ENCODE measurements at places on chromosomes 5 and 9.

- DNase-seq: no peak
These were observed 19.4 kb downstream of the ZNF618 start for GRCh38 chr9:113895526-113895925.

DNA sequence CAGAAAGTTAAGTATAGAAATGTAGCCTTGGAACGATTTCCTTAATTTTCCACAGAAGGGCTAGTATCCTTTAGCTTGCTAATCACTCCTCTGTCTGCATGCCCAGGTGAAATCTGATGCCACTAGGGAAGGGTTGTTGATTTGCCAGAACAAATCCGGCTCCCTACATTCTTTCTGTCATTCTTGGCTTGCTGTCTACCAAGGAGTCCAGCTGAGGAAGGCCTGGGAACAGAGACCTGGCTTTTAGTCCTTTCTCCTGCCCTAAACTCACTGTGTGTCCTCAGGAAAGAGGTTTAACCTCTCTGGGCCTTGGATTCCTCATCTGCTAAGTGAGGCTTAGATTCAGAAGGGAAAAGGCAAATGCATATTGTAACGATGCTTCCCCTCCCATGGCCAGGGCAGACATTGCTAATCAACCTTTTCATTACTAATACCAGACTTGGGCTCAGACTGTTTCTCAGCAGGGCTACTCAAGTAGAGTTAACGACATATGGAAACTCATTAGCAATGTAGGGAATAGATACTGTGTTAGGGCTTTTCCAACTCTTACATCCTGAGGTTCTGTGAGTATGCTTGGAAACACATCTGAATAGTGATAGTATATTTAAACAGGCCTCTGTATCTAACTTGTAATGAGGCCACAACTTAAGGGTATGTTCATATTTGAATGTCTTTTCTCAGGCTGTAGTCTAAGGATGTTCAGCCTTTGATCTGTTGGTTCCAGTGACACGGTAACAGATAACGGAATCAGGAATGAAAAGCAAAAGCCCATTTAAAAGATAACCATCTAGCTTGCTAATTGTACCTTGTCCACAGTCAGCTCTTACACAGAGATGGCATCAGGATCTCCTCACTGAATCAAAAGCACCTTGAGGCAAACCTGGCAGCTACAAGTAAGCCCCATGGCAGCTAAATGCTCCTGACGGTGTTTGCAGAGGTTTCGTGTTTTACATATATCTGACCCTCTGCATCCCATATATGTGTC lies 4.1 kb downstream of the GALNT10 start:
- DNase-seq: no peak

DNA sequence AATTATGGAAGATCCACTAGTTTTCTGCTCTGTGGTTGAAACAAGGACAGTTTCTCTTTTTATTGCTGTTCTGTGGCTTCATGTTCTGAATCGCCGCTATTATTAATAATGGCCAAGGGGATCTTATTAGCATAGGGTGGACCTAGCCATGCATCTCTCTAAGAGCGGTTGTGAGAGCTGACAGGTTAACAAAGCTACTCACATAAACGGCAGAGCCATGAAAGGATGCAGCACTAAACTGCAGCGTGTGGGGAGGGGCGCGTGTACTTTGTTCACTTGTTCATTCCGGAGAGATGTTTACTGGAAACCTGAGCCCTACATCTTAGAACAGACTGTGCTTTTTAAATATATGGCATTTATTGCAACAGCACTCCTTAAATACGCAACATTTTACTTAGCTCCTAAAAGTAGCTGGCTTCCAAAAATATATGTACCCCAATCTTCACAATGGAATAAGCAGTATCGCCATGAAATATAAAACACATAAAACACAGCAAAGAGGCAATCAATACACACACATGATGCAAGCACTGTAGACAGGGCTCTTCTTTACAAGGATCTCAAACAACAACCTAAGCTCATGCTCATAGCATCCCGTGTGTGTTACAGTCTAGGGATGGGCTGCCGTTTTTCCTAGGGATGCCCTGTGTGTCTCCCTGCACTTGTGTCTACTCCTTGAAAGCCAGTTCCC lies 424.6 kb downstream of the MED10 start:
- no peak for DNase-seq

DNA sequence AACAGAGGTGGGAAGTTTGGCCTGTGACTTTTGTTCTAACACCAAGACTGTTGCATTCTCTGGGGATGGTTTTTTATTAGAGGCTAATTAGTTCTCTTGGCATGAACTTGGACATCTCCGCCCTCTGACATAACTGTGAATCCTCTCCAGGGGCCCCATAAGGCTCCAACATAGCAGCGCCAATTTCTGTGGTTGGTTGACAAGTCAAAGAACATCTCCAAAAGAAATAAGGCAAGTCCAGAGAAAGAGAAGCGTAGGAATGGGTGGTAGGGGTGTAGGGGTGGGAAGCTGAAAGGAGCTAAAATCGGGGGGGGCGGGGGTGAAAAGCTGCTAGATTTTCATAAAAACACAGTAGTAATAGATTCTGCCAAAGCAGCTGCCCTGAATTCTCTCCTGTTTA lies 81.0 kb upstream of the DAB2 start:
- DNase-seq: no peak

GRCh38 chr5:131064669-131065371 lies 100.2 kb downstream of the HINT1 start:
- peak; percentile 6 for DNase-seq

DNA sequence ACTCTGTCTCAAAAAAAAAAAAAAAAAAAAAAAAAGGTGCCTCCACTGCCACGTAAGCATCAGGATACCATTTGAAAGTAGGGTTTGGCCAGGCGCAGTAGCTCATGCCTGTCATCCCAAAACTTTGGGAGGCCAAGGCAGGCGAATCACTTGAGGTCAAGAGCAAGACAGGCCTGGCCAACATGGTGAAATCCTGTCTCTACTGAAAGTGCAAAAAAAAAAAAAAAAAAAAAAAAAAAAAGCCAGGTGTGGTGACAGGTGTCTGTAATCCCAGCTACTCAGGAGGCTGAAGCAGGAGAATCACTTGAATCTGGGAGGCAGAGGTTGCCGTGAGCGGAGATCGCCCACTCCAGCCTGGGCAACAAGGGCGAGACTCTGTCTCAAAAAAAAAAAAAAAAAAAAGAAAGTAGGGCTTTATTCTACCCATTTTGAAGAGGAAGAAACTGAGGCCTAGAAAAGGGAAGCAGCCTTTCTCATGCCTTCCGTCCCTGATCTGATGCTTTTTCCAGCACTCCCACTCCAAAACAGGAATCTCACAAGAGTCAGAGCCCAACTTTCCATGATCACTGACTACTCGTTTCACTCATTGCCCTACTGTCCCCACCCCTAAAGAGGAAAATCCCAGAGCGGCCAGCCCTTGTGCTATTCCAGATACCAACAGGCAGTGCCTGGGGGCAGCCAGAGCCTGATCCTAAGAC lies 16.3 kb upstream of the CCIN start:
- DNase-seq: no peak

DNA sequence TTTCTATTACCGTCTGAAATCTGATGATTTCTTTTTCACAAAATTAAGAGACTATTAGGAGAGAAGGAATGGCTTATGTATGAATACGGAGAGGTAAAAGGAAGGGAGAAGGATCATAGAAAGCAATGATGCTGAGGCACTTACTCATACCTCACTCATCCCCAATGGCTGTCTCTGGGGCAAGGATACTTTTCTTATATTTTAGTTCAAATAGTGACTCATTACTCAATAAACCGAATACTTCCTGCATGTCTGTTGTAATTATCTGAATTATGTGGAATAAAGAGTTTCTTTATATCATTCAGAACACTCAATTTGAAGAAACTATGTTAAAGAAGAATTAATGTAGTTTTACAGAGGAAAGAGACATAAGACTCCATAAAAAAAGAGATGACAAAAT lies 284.5 kb upstream of the NUDT12 start:
- no peak for DNase-seq

DNA sequence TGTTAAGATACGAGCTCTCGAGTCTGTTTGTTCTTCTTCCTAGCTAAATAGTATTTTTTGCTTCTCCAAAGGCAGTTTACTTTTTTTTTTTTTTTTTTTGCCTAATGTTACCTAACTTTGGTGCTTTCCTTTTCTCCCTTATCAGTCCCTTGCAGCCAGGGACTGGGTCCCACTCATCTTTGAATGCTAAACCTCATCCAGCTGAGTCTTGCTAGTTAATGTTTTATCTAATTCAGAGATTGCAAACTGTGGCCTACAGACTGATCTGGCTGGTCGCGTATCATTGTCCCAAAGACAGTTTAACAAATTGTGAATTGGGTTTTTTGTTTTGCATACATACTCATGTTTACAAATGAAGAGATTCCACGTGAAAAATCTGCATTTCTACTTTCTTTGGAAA lies 95.7 kb upstream of the EFNA5 start:
- no peak for DNase-seq

DNA sequence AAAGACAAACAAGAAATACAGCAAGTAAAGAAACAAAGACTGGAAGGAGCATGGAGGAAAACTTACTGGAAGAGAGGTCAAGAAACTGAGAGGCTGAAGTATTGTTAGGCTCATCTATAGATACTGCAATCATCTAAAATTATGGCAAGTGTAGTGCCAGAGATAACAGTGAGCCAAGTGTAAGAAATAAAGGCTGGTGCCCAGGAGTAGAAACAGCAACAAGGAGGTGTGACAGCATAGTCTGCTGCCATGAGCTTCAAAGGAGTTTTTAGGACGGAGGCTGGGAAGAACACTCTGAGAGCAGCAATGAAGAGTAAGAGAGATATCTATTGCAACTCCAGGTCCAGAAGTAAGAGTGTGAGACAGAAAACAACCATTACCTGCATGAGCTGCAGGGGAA lies 60.5 kb downstream of the MEGF9 start:
- DNase-seq: no peak

- no peak for DNase-seq
These were observed 85.8 kb downstream of the KIAA1958 start for GRCh38 chr9:112572416-112572815.

DNA sequence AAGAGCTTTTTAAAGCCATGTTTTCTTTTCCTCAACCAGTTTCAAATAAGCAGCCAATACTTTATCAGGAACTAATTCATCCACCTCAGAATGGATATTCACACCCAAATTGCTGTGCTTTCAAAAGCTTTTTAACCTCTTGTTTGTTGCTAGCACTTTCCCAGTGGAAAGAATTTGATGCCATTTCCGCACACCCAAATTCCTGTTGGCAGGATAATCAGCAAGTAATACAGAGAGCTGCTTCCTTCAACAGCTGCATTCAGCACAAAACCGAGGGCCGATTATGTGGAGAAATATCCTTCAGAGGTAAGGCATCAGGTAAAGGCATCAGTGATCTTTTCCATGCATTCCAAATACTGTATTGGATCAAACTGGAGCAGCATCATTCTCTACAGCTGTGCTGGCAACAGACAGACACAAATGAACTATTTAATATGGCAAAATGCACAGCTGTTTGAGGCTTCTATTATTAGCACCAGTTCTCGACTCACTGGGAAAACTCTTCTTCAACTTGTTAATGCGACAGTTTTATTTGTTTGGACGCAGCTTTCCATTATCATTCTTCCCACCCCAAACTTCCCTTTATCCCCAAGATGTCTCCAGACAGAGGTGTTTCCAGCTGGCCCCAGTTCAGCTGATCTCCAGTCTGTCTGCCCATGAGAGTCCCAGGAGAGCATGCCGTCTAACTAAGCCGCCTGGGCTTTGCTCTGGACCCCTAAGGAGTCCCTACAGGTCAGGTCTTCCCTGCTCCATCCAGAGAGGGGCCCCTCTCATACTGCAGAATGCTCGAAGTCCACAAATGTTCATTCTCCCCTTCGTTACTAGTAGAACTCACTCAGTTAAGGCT lies 22.2 kb upstream of the MGAT1 start:
- no peak for DNase-seq

- peak; percentile 49 for DNase-seq
These were observed 724 bp downstream of the SGTB start for GRCh38 chr5:65721050-65721719.

- no peak for DNase-seq
These were observed 1.9 kb upstream of the KCNIP1 start for GRCh38 chr5:170501931-170502330.

GRCh38 chr5:150945486-150945885 lies 40.7 kb upstream of the ZNF300 start:
- no peak for DNase-seq

GRCh38 chr5:171965745-171966144 lies 40.7 kb downstream of the FBXW11 start:
- no peak for DNase-seq

- no peak for DNase-seq
These were observed 49.5 kb downstream of the ERCC6L2 start for GRCh38 chr9:95924987-95925386.

GRCh38 chr5:75461679-75462078 lies 49.8 kb downstream of the CERT1 start:
- no peak for DNase-seq

DNA sequence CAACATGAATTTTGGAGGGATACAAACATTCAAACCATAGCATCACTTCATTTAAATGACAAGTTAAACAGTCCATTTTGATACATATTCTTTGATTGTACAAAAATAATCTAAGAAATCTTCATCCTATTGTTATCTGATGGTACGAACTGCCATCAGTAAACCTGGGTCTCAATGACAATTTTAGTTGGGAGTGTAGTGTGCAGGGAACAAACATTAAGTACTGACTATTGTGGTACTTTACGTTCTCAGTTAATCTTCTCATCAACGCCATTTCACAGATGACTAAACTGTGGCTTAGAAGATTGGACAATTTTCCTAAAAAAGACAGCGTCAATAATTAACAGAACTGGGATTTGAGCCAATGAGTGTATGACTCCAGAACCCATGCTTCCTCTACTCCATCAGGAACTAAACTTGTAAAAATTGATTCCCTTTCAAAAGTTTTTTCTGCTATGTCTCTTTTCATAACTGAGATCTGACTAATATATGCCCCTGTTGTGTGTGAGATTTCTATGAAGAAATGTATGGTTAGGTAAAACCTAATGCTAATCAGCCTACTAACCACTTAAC lies 21.1 kb downstream of the TNPO1 start:
- DNase-seq: no peak

DNA sequence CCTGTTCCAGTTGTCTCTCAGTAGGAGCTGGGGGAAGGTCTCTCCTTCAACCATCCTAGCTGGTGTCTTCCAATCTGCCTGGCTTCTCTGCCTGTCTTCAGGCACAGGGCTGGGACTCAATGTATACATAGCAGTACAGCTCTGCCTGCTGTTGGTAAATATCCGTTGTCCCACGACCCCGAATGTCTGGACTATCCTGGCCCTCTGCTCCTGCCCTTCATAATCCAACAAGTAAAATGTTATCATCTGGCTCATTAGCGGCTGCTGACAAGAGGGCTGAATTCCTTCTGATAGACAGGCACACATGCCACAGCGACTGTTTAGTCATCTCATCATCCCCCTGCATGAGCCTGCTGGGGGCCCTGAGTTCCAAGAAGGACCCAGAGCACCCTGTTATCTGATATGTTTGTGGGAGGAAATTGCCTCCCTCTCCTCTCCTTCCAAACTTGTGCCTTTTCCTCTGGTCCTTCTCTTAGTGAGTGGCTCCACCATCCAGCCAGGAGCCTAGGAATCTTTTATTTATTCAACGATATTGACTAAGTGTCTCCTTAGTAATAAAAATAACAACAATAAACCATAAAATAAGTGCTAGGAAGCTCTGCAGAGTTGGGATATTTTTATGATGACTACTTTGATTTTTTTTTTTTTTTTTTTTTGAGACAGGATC lies 29.5 kb upstream of the TGFBR1 start:
- DNase-seq: no peak

- no peak for DNase-seq
These were observed 524.1 kb downstream of the TMEM38B start for GRCh38 chr9:106218427-106218826.
